ENCODE measurements at places on chromosomes 7 and 10.

GRCh38 chr7:70098905-70099672 is 500.8 kb downstream of the AUTS2 start:
- peak; percentile 45 for DNase-seq

DNA sequence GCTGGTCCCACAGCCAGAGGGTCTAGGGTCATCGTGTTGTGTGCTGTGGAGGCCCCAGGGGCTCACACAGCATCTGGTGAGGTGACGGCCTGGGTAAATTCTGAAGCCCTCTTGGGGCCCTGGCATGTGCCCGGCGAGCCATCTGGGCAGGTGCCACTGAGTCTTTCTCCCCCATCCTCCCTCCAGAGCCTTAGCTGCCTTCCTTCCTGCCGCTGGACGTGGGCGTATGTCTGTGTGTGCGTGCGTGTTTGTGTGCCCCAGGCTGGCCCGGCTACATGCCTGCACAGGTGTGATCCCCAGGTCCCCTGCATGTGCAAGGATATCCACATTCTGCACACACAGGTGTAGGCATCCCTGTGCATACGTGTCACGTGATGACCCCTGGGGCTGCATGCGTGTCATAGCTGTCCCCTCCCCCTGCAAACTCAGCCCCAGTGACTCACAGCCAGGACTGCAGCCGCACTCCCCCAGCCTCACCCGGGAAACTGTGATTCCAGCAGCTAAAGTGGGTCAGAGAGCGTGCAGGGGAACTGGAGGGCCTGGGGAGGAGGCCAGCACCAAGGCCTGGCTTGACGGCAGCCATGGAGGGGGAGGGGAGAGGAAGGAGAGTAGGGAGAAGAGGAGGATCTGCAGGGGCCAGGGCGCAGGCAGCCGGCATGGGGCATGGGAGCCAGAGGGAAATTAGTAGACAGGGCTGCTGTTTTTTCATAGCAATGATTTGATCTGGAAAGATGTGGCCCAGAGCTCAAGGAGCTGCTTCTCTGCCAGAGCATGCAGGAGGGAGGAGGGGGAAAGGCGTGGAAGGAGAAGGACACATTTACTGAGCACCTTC is 46.4 kb downstream of the ELFN1 start:
- peak; percentile 61 for DNase-seq

GRCh38 chr7:74583630-74584029 is 73.9 kb upstream of the GTF2I start:
- no peak for DNase-seq

GRCh38 chr10:29064680-29065079 is 224.2 kb upstream of the LYZL1 start:
- DNase-seq = no peak

DNA sequence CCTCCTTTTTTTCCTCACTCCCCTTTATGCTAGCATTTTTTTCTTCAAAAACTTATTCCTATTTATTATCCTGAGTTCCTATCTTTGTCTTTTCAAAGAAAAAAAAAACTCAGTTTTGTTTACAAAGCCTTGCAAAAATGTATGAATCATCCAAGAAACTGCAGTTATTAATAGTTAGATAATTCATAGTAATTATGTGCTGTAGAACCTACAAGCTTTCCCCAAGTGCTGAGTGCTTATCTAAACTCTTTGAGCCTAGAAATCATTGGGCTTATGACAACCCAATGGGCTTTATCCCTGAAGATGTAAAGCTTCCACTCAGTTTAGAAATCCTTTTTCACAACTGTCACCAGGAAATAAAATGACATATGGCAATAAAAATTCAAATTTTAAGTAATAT is 145.9 kb upstream of the WNT16 start:
- DNase-seq = no peak

Data from astrocyte (in vitro differentiated cells and primary cell).